Activated T-cell treated with anti-CD3 and anti-CD28 coated beads, Interleukin-2, amount 50 U/mL, for 72 hours (primary cell): ENCODE measurements at places on chromosomes 11 and 22. TPM values are rescaled to one million over a fixed set of nuclear protein-coding genes. Genes with fewer than 3 reads are reported as not detected.

The PRR5L gene
- total RNA-seq, result 14.2 TPM

The PARVA gene
- not detected for total RNA-seq

GRCh38 chr11:94796863-94797262 is 28.7 kb downstream of the AMOTL1 start:
- no peak overlapping the region for H3K27ac ChIP-seq
- no peaks in the 10 kb centered on the region for H3K4me1 ChIP-seq
- no peak overlapping the region for H3K4me3 ChIP-seq
- no peak for DNase-seq

DNA sequence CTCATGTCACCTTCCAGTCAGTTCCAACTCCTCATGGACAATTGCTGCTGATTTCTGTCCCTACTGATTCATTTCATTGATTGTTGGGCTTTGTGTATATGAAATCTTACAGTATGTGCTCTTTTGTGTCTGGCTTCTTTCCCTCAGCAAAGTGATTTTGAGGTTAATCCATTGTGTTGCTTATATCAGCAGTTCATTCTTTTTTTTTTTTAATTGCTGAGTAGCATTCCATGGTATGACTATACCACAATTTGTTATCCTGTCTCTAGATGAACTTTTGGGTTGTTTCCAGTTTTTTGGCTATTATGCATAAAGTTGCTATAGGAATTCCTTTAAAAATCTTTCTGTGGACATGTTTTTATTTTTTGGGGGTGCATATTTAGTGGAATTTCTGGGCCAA is 59.9 kb downstream of the NXPE1 start:
- no peak overlapping the region for H3K4me3 ChIP-seq
- peaks cover 2% of the 10 kb centered on the region for H3K27me3 ChIP-seq
- no peaks in the 10 kb centered on the region for H3K36me3 ChIP-seq
- no peaks in the 10 kb centered on the region for H3K4me1 ChIP-seq
- H3K27ac ChIP-seq, result no peak overlapping the region
- no peak for DNase-seq

- H3K4me1 ChIP-seq, result no peaks in the 10 kb centered on the region
- no peaks in the 10 kb centered on the region for H3K36me3 ChIP-seq
- H3K27ac ChIP-seq, result no peak overlapping the region
- H3K4me3 ChIP-seq, result no peak overlapping the region
Observed at GRCh38 chr11:94747601-94748041, 20.5 kb upstream of the AMOTL1 start.

GRCh38 chr22:44127356-44127755 is 53.4 kb upstream of the PARVG start:
- H3K36me3 ChIP-seq, result peaks cover 7% of the 10 kb centered on the region
- no peaks in the 10 kb centered on the region for H3K4me1 ChIP-seq
- no peaks in the 10 kb centered on the region for H3K27me3 ChIP-seq
- no peak overlapping the region for H3K27ac ChIP-seq
- no peak for DNase-seq
- no peak overlapping the region for H3K4me3 ChIP-seq

DNA sequence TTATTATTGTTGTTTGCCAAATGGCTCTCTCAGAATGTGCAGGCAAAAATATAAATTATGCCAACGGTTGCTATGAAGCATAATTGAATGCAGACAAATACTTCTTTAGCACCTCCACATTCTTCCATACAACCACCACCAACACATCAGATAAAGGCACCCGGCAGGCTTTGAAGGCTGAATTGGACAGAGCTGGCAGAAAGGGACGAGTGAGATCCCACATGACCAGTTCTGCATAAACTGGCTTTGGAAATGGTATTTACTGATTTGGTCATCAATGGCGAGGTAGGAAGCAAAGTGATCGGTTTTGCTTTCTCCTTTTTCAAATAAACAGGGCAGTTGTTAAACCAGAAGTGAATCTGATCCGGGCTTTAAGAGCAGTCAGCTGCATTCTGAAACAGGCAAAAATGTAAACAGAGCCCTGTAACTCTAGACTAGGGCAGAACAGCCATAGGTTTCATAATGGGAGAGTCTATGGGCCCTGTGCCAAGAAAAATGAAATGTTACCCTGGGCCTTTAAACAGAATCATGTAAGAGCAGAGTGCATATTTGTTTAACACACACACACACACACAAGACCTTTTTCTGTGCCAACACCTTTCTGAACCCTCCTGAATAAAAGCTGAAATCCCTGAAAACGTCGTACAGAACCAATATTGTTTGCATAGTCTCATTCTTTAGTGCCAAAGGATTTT is 97.7 kb downstream of the MPPED2 start:
- H3K4me1 ChIP-seq, result no peaks in the 10 kb centered on the region
- H3K4me3 ChIP-seq, result no peak overlapping the region
- H3K27me3 ChIP-seq, result no peaks in the 10 kb centered on the region
- H3K27ac ChIP-seq, result no peak overlapping the region
- no peak for DNase-seq
